ENCODE measurements at places on chromosomes 5 and 9.

- no peak for DNase-seq
- H3K4me3 ChIP-seq: no peak overlapping the region
- H3K36me3 ChIP-seq: no peaks in the 10 kb centered on the region
- no peak overlapping the region for H3K27ac ChIP-seq
Measured at GRCh38 chr9:7970681-7971330, 171.2 kb upstream of the DMAC1 start.

- no peak overlapping the region for H3K4me3 ChIP-seq
- H3K27me3 ChIP-seq: no peaks in the 10 kb centered on the region
- peaks cover 2% of the 10 kb centered on the region for H3K4me1 ChIP-seq
- H3K36me3 ChIP-seq: no peaks in the 10 kb centered on the region
- no peak overlapping the region for H3K27ac ChIP-seq
- no peak for DNase-seq
Measured at GRCh38 chr5:81950996-81951395, 20.8 kb upstream of the ATG10 start.

- DNase-seq: no peak
- H3K4me3 ChIP-seq: no peak overlapping the region
- H3K27ac ChIP-seq: no peak overlapping the region
- H3K36me3 ChIP-seq: no peaks in the 10 kb centered on the region
Measured at GRCh38 chr5:165393839-165394238, 1888.4 kb downstream of the MAT2B start.

- no peak overlapping the region for H3K27ac ChIP-seq
- no peaks in the 10 kb centered on the region for H3K36me3 ChIP-seq
- peaks cover 6% of the 10 kb centered on the region for H3K4me1 ChIP-seq
- no peak overlapping the region for H3K4me3 ChIP-seq
- H3K27me3 ChIP-seq: no peaks in the 10 kb centered on the region
Measured at GRCh38 chr5:107387526-107388140, 283.1 kb downstream of the EFNA5 start.

- peak overlapping the region; percentile 95 for H3K4me3 ChIP-seq
- peak overlapping the region; percentile 95 for H3K27ac ChIP-seq
- peaks cover 5% of the 10 kb centered on the region for H3K4me1 ChIP-seq
- H3K27me3 ChIP-seq: no peaks in the 10 kb centered on the region
- H3K36me3 ChIP-seq: no peaks in the 10 kb centered on the region
- DNase-seq: peak; percentile 75
Measured at GRCh38 chr5:43555895-43556606, 826 bp downstream of the PAIP1 start.

- no peak overlapping the region for H3K27ac ChIP-seq
- no peak overlapping the region for H3K4me3 ChIP-seq
- H3K36me3 ChIP-seq: no peaks in the 10 kb centered on the region
- no peaks in the 10 kb centered on the region for H3K4me1 ChIP-seq
- H3K27me3 ChIP-seq: no peaks in the 10 kb centered on the region
Measured at GRCh38 chr9:102518324-102518723, 476.8 kb upstream of the CYLC2 start.

- no peak overlapping the region for H3K27ac ChIP-seq
- no peaks in the 10 kb centered on the region for H3K4me1 ChIP-seq
- H3K36me3 ChIP-seq: no peaks in the 10 kb centered on the region
- H3K27me3 ChIP-seq: no peaks in the 10 kb centered on the region
- DNase-seq: no peak
- H3K4me3 ChIP-seq: no peak overlapping the region
Measured at GRCh38 chr9:76415731-76416130, 21.5 kb upstream of the RFK start.

DNA sequence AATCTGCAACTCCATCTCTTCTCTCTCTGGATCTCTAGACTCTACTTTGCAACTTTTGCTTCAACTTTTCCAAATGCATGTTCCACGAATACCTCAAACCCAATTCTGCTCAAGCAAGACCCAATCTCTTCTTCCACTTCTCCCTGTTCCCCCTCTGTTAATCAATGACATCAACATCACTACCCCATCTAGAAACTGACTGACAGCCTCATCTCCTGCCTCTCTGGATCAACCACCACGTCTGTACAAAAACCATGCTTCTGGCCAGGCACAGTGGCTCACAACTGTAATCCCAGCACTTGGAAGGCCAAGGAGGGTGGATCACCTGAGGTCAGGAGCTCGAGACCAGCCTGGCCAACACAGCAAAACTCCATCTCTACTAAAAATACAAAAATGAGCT lies 12.2 kb downstream of the GLDC start:
- H3K27me3 ChIP-seq: no peaks in the 10 kb centered on the region
- H3K4me3 ChIP-seq: no peak overlapping the region
- peaks cover 10% of the 10 kb centered on the region for H3K4me1 ChIP-seq

GRCh38 chr5:87421307-87421706 lies 8.6 kb upstream of the CCNH start:
- no peak overlapping the region for H3K4me3 ChIP-seq
- no peaks in the 10 kb centered on the region for H3K36me3 ChIP-seq
- H3K27me3 ChIP-seq: no peaks in the 10 kb centered on the region
- no peaks in the 10 kb centered on the region for H3K4me1 ChIP-seq
- no peak overlapping the region for H3K27ac ChIP-seq

GRCh38 chr5:163614787-163615186 lies 109.4 kb downstream of the MAT2B start:
- no peaks in the 10 kb centered on the region for H3K27me3 ChIP-seq
- DNase-seq: no peak
- no peak overlapping the region for H3K27ac ChIP-seq

GRCh38 chr5:151195622-151196021 lies 28.3 kb downstream of the CCDC69 start:
- DNase-seq: no peak
- H3K4me1 ChIP-seq: no peaks in the 10 kb centered on the region
- no peaks in the 10 kb centered on the region for H3K27me3 ChIP-seq
- H3K4me3 ChIP-seq: no peak overlapping the region
- H3K36me3 ChIP-seq: no peaks in the 10 kb centered on the region

DNA sequence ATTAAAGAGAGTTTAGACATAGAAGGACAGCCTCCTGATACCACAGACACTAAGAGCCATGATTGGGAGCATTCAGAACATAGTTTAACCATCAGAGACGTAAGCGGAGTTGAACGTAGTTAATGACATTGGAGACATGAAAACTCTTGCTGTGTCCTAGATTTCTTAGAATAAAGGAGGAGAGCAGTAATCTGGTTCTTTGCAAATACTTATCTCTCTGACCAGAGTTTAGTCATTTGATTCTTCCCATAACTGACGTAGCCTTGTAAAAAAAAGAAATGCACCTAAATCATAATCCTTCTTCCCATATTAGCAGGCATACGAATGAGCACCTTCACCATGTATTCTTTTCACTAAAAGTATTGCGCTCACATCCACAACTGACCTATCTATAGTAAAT lies 433.3 kb upstream of the SMC2 start:
- no peak overlapping the region for H3K27ac ChIP-seq
- no peaks in the 10 kb centered on the region for H3K36me3 ChIP-seq
- no peak overlapping the region for H3K4me3 ChIP-seq
- no peaks in the 10 kb centered on the region for H3K27me3 ChIP-seq
- DNase-seq: no peak

GRCh38 chr5:131185523-131186104 lies 14.9 kb downstream of the LYRM7 start:
- no peaks in the 10 kb centered on the region for H3K36me3 ChIP-seq
- H3K4me3 ChIP-seq: no peak overlapping the region
- H3K4me1 ChIP-seq: no peaks in the 10 kb centered on the region
- no peak overlapping the region for H3K27ac ChIP-seq
- DNase-seq: no peak

GRCh38 chr9:84750152-84750865 lies 80.8 kb downstream of the NTRK2 start:
- H3K27me3 ChIP-seq: no peaks in the 10 kb centered on the region
- DNase-seq: no peak
- no peaks in the 10 kb centered on the region for H3K36me3 ChIP-seq
- no peaks in the 10 kb centered on the region for H3K4me1 ChIP-seq
- H3K4me3 ChIP-seq: no peak overlapping the region

- no peak for DNase-seq
- H3K4me1 ChIP-seq: no peaks in the 10 kb centered on the region
- no peak overlapping the region for H3K4me3 ChIP-seq
- H3K27me3 ChIP-seq: no peaks in the 10 kb centered on the region
Measured at GRCh38 chr9:135858491-135859185, 48.7 kb downstream of the CAMSAP1 start.

Data from mesendoderm (in vitro differentiated cells).